ENCODE measurements at places on chromosomes 2 and 18.
A peak's percentile ranks its signal among the peaks of the same experiment; 100 is the strongest.

DNA sequence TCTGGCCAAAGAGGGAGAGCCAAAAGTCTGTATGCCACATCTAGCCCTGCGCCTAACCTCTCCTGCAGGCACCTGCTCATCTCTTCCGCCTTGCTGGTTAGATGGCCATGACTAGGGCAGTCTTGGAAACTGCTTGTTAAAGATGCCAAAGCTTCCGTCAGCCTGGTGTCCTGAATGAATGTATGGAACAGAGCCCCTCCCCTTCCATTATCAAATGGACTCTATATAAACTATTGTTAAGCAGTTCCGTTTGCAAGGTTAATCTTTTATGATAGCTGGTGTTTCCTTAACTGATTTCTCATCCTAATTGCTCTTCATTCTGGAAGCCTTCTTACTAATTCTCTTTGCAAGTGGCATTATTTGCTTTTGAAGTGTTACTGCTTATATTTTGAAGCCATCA lies 87.1 kb downstream of the ATP9B start:
- DNase-seq: no peak

DNA sequence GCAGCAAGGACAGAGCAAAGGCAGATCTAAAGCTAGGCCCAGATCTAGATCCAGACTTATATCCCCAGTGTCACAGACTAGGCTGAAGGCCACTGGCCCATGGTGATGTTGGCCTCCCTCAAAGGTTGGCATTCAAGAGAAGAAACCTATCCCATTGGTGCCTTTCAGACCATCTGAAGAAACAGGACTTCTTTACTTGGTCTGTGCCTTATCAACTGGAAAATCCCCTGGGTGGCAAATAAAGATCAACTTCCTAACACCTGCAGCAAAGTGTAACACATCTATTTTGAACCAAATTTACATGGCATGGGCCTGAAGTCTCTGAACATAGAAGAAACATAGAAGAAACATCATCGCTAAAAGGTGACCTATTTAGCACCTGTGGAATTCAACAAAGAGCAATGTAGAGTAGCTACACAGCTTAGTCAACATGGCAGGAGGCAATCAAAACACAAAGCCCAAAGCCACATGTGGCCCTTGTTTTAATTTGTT lies 35.8 kb downstream of the METTL4 start:
- no peak for DNase-seq

GRCh38 chr2:144521686-144522085 lies 1.8 kb upstream of the ZEB2 start:
- no peak for DNase-seq

- DNase-seq: no peak
These were observed 28.7 kb downstream of the LBH start for GRCh38 chr2:30259827-30260679.

GRCh38 chr18:6015364-6015763 lies 120.0 kb upstream of the TMEM200C start:
- no peak for DNase-seq

DNA sequence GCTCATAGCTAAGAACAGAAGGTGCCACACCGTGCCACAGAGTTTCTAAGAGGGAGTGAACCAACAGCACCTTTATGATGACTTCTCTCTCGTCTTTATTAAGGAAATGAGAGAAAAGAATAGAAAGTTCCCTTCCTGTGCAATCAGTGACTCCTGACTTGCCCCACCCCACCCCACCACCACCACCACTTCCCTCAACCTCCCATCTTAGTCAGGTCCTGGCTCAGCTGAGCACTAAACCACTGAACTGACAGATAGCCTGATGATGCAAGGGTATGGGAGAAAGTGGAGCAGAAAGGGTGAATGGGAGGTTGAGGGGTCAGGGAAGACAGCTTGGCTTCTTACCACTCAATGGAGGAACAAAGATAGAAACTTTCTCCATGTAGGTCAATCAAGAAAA lies 75.2 kb upstream of the RMDN2 start:
- DNase-seq: peak; percentile 11

- DNase-seq: no peak
These were observed 41.1 kb upstream of the EPB41L3 start for GRCh38 chr18:5584746-5585417.

DNA sequence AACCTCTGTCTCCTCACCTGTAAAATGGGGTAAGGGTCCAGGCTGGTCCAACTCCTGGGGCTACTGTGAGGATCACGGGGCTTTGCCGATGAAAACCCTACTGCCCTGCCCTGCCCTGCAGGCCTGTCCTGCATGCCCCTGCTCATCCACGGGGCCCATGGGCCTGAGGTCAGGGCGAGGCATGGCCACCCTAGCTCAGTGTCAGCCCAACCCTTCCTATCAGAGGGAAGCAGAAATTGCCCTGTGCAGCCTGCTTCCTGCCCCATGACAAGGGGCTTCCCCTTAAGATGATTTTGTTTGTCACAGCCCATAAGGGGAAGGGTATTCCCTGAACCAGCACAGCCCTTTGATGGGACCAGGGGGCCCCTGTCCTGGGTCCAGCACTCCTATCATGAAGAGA lies 353.6 kb upstream of the ID2 start:
- no peak for DNase-seq

- no peak for DNase-seq
These were observed 31.8 kb downstream of the ARHGAP25 start for GRCh38 chr2:68766376-68766845.

DNA sequence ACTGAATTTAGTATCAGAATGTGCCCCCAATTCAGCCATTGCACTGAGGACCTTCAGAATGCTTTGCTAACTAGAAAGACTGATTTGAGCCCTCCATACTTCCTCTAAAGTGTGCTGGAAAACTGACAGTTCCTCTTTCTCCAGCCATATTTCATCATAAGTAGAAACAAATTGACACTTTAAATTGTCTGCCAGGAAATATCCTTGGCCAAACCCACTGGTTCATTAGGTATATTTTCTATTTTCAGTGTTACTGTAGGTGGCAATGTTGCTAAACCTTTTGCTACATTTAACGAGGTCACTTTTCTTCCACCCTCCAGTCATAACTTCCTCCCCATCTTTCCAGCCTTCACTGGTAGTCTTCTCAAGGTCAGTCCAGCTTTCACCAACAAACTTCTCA lies 21.5 kb downstream of the SP5 start:
- DNase-seq: no peak

DNA sequence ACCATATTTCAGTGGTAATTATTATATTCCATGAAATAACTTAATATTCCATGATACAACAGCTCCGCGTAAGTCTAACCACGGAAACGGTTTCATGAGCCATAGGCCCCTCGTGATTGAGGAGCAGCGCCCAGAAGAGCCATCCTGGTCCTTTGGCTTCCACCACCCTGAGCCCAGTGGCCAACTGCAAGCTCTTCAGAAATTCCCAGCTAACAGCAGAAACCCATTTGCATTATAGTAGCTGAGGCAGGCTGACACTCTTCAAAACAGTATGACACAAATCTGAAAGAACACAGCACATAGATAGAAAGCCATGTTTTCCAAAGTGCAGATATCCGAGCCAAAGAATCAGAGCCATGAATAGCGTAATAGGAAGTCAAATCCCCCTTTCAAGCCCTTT lies 120.9 kb upstream of the NFATC1 start:
- DNase-seq: no peak

GRCh38 chr2:157032017-157032416 lies 225.5 kb upstream of the GALNT5 start:
- DNase-seq: no peak

- no peak for DNase-seq
These were observed 9.9 kb downstream of the SH2D6 start for GRCh38 chr2:85428343-85428881.

DNA sequence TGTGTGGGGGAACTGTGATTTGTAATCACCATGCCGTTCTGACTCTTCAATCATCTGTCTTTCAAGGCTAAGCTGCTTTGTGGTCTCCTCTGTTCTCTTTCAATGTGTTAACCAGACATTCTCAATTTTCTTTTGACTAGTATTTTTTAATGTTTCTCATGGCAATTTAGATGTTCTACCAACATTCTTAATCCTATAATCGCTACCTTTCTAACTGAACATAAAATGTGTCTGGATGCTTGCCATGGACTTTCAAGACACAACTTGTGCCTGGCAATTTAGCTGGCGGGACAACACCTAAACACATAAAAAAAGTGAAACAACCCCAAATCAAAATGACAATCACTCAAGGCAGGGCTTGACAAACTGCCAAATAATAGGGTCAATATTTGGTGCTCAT lies 135.0 kb upstream of the ACKR3 start:
- DNase-seq: no peak

DNA sequence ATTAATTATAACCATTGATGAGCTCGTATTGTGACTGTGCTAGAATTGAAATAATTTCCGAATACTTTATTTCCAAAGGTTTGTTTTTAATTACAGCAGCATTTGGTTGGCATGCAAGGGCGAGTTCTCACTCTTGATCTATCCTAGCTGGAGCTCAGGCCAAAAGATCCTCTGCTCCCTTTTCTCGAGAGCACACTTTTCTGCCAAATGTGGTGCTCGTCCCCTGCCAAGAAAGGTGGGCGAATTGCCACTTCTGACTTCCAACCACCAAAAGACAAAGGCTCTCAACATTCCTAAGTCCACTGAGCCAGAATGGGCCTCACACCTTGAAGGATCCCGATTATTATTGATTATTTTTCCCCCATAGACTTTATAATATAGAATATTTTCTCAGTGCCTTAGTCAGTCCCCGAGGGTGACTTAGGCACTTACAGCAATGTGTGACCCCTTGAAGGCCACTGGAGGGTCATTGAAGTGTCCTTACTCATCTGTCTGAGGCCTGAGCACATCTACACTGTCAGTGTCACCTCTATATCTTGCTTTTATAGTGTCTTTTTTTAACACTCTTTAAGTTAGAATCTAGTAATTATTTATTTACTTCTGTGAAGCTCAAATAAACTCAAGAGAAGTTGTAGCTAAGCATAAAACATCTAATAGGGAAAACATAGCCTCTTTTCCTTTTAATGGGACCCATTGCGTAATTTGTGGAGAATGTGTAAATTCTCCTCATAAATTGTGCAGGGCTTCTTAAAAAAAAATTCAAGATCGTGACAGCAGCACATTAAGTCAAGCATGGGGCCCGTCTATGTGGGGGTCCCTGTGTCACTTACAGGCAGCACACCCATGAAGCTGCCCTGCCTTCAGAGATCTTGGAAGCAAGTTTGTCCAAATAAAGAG lies 98.3 kb downstream of the MEIS1 start:
- DNase-seq: no peak

GRCh38 chr18:69674292-69674877 lies 273.3 kb downstream of the CD226 start:
- DNase-seq: no peak

DNA sequence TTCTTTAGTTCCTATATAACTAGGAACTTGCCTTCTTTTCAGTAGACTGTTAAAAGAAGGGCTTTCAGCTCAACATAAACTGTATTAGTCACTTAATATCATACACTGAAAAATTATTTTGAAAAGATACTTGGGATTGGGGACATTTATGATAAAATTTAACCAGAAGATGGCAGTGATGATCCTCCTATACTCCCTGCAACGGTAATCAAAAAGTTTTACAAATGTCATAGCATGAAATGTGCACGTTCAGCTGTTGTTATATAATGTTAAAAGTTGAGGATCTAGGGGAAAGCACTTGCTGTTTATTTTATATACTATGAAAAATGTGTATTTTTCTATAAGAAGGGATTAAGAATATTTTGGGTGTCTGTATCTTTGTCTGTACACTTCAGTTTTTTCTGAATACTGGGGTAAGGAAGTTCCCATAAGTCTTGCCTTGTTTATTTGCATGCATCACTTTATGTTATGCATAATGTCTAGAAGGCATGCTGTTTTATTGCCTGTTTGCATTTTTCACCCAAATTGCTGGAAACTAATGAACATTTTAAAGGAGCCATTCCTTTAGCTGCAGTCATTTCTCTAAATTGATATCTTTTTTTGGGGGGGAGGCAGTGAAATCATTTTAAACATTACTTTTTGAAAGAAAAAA lies 19.0 kb downstream of the DYNC1I2 start:
- no peak for DNase-seq

DNA sequence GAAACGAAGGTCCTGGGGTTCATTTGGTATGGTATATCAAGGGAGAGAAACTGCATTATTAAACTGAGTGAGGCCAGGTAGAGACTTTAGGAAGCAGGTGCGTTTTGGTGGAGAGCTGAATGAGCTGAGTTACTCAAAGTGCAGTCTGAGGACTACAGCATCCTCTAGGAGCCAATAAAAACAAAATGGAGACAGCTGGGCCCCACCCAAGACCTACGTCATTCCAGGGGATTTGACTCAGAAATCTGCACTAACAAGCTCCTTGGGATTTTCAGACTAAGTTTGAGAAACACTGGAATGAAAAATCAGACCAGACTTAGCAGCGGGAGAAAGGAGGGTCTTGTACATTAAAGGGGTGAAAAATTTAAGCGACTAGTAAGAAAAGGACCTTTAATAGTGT lies 131.5 kb downstream of the UXS1 start:
- no peak for DNase-seq

- DNase-seq: no peak
These were observed 8.1 kb downstream of the HAT1 start for GRCh38 chr2:171930385-171930784.

GRCh38 chr18:6666012-6666685 lies 63.4 kb upstream of the ARHGAP28 start:
- no peak for DNase-seq

GRCh38 chr2:239222706-239223309 lies 178.0 kb downstream of the HDAC4 start:
- DNase-seq: no peak

DNA sequence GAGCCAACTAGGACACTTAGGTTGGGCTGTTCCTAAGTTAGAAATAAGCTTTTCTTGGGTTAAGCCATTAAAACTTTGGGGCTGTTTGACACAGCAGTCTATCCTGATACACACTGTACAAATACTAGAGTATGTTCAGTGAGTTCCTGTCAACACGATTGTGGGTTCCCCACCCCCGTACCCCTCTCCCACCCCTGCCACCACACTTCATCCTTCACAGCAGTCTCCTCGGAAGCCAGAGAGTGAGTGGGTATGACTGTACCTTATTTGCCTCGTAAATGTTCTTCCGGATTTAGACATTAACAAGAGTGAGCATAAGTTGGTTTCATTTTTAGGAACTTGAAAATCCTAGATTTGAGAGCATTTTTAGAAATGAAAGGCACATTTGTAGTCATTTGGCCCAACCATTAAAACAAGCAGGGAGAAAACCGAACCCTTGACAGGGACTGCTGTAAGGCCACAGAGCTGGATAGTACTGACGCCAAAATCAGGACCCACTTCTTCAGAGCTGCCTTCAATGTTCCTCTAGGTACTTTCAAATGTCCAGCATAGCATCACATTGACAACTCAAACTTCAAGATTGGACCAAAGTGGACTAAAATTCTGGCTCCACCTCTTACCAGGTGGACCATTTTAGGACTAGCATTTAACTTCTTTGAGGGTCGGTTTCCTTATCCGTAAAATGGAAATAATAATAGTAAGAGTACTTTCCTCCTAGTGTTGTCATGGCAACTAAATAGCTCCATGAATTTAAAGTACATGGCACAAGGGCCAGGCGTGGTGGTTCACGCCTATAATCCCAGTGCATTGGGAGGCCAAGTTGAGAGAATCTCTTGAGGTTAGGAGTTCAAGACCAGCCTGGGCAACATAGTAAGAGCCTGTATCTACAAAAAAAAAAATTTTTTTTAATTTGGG lies 166.3 kb upstream of the SERTAD2 start:
- DNase-seq: no peak
